Regular cardiac myocyte (primary cell): ENCODE measurements at places on chromosomes 5 and 9. TPM values are rescaled to one million over a fixed set of nuclear protein-coding genes. Genes with fewer than 3 reads are reported as not detected.

SLC1A1 gene
- 117 and 148 TPM in 2 replicates for total RNA-seq

LCN2 gene
- total RNA-seq = not detected in 2 replicates

CDO1 gene
- total RNA-seq = 1.5 and 3.4 TPM in 2 replicates

LPAR1 gene
- 50.7 and 58.5 TPM in 2 replicates for total RNA-seq

TMEM38B gene
- 24.2 and 51.9 TPM in 2 replicates for total RNA-seq

DOK3 gene
- 3.3 and 6.8 TPM in 2 replicates for total RNA-seq

RORB gene
- under 0.01 TPM in 1 of 2 replicates, not detected in the other for total RNA-seq

PCDHB2 gene
- 0.77 and 6.5 TPM in 2 replicates for total RNA-seq

GAS1 gene
- 3.8 and 29.3 TPM in 2 replicates for total RNA-seq

RNF20 gene
- total RNA-seq = 31.9 and 32.6 TPM in 2 replicates

CDKN2B gene
- total RNA-seq = 10.2 and 22.0 TPM in 2 replicates
